Common myeloid progenitor, CD34-positive (primary cell): ENCODE measurements at places on chromosomes 16 and 17.

- DNase-seq = peak; percentile 90
These were observed 126.6 kb downstream of the ANKRD11 start for GRCh38 chr16:89363621-89364393.

DNA sequence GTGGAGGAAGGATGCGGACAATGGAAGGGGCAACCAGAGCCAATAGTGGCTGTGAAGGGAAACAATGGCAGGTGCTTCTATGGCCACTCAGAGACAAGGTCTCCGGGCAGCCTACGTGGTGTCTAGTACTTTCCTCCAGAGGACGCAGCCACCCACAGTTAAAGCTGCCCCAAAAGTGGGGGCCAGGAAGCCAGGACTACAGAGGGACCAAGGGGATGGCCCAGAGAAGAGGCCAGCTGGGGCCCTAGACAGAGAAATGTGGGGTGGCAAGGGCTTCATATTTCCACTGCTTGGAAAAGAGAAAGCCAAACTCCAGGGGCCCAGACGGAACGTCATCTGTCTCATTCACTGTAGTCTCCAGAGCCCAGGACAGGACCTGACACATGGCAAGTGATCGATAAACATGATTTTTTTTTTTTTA is 837 bp upstream of the PER1 start:
- DNase-seq = no peak

DNA sequence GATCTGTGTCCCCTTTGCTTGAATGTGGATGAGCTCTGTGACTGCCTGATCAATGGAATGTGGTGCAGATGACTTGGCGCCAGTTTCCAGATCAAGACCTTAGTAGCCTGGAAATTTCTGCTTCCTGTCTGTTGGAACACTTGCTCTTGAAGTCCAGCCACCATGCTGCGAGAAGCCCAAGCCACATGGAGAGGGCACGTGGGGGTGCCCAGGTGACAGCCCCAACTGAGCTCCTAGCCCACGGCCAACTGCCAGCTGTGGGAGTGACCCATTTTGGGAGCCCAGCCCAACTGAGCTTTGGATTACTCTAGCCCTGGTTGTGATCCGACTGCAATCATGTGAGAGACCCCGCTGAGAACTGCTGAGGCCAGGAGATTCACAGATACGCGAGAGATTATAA is 3.3 kb upstream of the ITGAM start:
- DNase-seq = no peak

GRCh38 chr17:66929591-66929990 is 34.9 kb upstream of the CACNG4 start:
- DNase-seq = no peak

GRCh38 chr16:66014221-66014620 is 352.3 kb upstream of the CDH5 start:
- DNase-seq = no peak

GRCh38 chr17:83183145-83183948 is 103.9 kb downstream of the METRNL start:
- no peak for DNase-seq

DNA sequence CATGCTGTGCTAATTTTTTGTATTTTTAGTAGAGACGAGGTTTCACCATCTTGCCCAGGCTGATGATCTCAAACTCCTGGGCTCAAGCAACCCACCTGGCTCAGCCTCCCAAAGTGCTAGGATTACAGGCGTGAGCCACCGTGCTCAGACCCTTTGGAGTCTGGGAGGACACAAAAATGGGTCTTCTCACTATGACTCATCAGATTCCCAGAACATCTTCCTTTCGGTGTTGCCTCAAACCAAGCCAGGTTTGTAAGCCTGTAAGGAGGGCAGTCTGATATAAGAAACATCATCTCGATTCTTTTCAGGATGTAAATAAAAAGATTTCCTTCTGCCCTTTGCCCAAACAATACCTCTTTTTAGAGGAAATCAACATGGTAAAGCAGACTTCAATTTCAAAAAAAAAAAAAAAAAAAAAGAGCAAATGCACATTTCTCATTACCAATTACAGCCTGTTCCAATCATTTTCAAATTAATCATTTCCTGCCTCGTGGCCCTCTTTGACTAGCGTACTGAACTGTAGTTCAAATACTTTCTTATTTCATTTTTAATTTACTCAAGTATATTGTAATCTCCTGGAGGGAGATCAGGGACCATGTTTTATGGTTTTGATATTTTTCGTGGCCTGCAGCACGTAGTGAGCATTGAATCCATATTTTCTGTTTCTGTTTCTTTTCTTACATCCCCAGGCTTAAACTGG is 409.6 kb downstream of the GRIN2A start:
- no peak for DNase-seq

DNA sequence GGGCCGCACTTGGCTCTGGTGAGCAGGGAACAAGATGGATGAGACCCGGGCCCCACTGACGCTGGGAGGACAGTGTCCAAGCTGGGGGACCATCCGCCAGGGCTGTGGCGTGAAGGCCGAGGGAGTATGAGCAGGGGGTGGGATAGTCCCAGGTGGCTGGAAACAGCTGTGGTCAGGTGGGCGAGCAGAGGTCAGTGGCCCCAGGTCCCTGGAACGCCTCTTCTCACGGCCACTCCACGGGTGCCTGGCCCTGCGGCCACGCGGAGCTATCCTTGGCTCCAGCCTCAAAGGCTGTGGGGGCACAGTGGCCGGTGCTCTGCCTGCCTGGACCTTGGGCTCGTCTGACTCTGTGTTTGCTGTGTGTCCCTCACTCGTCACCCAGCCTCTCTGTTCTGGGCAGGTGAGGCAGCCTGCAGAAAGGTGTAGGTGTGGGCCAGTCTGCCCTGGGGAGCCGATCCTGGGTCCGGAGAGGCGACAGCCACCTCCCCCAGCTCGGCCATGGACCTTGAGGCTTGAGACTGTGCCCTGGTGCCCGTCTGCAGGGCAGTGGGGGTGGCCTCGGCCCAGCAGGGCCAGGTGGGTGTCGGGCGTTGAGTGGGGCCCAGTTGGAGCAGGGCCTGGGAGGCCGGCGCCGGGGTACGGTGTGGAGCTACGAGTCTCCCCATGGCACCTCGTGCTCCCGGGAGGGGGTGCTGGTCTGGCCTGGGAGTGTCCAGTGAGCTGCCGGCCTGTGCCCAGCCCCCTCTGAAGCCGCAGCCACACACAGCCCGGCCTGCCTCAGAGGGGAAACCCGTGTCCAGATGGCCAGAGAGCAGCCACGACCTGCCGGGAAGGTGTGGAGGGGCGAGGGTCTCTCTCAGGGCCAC is 10.0 kb downstream of the CACNA1H start:
- DNase-seq = no peak

DNA sequence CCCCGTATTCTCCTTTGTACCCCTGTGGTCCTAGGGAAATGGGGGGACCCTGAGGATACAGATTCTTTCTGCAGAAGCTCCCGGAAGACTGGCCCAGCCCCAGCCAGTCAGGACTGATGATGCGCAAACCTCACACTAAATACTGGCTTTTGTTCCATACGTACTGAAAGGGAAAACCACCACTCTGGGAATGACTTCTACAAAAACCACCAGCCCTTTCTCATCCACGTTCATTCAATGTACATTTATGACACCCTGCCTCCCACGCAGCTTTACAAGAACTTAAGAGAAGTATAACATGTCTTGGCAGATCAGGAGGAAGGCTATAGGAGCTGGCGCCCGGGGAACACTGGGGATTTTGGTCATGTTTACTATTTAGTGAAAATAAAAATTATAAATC is 70.6 kb downstream of the MARCHF10 start:
- DNase-seq = no peak

GRCh38 chr17:50096758-50097157 is 1.6 kb downstream of the PDK2 start:
- DNase-seq = no peak

- DNase-seq = no peak
These were observed 39.4 kb downstream of the SLC47A1 start for GRCh38 chr17:19573075-19573474.

DNA sequence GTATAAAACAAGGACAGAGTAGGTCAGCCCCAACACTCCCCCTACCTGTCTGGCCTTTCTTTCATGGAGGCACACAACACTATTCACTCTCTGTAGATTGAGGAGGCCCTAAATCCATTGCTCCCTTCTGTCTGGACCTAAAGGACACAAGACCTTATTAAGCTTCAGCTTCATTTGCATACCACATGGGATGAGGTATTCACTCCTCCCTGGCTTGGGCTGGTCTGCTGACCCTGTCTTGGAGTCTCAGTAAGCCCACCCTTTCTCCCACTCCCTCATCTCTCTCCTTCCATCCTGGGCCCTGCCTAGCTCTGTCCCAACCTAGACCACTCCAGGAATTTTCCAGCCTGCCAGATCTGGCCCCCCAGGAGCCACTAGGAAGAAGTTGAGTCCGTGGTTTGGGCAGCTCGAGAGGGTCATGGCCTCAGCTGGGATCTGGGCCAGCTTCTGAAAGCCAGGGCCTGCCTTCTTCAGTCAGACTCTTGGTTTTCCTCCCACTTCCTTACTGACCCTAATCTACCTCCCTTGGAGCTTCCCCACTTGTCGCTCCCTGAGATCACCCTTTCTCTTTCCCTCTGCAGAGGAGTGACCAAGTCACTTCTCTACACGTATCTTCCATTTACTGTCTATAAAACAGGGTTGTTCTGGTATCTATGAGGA is 6.5 kb upstream of the LLGL1 start:
- no peak for DNase-seq

- DNase-seq = no peak
These were observed 158.9 kb upstream of the NOG start for GRCh38 chr17:56434610-56435009.

DNA sequence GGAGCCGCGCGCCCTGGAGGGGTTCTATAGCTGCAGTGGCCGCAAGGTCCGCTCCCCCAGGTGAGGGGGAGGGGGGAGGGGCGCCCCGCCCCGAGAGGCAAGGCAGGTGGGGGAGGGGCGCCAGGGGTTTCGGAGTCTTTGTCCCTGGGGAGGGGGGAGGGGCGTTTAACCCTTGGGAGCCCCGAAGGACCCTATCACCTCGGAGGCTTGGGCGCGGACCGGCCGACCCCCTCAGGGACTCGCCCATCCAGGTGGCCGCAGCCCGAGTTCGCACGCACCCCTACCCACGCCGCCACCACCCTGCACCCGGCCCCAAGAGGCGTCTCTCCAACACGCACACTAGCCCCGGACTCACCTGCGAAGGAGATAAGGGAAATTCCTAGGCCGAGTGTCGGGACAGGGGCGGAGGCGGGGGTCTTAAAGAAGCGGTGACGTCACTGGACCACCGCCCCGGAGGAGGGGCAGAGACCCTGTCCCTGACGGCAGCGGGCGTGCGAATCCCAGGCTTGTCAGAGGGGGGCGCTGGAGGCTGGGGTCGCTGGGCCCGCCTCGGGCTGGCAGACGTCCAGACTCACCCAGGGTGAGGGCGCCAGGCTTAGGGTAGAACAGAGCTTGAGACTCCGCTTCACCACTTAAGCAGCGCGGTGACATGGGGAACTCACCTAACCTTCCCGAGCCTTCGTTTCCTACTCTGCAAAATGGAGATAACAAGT is at the start of gene CLDN6:
Gene CLDN6, minus strand, starts transcription at position 390 of the 713 bp plus-strand sequence. CDS start 2,162 bp downstream, outside the sequence.
- peak; percentile 71 for DNase-seq

DNA sequence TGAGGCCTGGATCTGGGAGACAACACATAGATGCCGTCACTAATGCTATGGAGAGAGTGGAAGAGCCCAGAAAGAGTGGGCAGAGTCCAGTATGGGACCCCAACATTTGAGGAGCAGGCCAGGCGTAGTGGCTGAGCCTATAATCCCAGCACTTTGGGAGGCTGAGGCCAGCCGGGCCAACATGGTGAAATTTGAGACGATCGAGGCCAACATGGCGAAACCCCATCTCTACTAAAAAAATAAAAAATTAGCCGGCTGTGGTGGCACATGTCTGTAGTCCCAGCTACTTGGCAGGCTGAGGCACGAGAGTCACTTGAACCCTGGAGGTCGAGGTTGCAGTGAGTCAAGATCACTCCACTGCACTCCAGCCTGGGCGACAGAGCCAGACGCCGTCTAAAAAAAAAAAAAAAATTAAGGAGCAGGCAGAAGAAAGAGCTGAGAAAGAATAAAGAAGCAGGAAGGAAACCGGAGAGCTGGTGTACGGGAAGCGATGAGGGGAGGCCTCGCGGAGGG is 6.0 kb upstream of the DNAI2 start:
- DNase-seq = no peak

DNA sequence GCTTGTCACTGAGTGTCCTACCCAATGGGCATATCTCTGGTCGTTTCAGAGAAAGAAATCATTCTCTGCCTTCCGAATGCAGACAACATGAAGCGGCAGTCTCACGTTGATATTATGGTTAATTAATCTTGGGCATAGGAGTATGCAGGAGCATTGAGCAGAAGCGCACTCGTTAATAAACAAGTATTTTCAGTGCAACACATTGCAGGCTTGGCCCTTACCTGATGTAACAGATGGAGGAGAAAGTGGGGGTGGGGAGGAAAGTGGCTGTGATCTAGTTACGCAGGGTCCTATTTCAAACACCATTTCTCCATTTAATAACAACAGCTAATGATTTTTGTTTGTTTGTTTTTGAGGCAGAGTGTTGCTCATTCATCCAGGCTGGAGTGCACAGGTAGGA is 414.0 kb upstream of the RBFOX1 start:
- no peak for DNase-seq

DNA sequence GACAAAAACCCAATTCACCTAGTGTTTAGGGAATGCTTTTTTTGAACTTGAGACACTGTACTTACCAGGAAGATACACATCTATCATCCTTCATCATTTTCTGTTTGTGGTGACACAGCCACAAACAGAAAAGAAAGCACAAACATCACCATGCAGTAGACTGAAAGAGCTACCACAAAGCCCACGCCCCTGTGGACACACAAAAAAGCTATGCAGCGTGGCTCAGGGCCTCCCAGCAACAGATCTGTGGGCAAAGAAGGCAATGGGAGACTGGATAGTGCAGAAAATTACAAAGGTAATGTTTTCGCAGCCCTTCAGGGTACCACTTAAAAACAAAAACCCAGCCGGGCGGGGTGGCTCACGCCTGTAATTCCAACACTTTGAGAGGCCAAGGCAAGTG is 9.6 kb downstream of the COTL1 start:
- peak; percentile 76 for DNase-seq

- peak; percentile 68 for DNase-seq
These were observed 569 bp downstream of the FLII start for GRCh38 chr17:18257982-18258355.

GRCh38 chr16:81873843-81874752 is 95.0 kb downstream of the PLCG2 start:
- peak; percentile 86 for DNase-seq

- no peak for DNase-seq
These were observed 18.9 kb downstream of the MMP15 start for GRCh38 chr16:58044266-58045019.

DNA sequence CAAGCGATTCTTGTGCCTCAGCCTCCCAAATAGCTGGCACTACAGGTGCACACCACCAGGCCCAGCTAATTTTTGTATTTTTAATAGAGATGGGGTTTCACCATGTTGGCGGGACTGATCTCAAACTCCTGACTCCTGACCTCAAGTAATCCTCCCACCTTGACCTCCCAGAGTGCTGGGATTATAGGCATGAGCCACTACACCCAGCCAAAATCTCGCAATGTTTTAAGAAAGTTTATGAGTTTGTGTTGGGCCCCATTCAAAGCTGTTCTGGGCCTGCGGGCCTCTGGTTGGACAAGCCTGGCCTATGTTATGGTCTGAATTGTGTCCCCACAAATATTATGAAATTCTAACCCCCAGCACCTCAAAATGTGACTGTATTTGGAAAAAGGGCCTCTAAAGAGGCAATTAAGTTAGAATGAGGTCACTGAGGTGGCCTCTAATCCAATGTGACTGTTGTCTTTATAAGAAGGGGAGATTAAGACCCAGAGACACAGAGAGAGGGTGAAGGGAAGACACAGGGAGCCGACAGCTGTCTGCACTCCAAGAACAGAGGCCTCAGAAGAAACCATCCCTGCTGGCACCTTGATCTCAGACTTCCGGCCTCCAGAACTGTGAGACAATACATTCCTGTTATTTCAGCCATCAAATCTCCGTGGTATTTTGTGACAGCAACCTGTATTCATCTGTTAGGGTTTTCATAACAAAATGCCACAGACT is 469.9 kb downstream of the HS3ST4 start:
- no peak for DNase-seq
